ENCODE measurements at places on chromosomes 3 and 15.

DNA sequence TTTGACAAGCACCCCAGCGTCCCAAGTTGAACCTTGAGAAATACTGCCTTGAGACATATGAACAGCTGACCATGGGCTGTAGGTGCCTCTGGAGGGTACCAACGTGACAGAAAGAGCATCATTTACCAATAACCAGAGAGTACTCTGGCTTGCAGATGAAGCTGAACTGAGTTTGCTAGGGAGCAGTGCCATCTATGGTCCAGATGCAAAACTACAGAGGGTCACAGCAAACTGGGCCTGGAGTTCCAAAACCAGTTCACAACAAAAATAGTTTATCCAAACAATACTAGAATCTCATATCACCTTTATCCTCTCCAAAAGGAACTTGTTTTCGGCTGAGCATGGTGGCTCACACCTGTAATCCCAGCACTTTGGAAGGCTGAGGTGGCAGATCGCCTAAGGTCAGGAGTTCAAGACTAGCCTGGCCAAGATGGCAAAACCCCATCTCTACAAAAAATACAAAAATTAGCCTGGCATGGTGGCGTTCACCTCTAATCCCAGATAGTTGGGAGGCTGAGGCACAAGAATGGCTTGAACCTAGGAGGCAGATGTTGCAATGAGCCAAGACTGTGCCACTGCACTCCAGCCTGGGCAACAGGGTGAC, 69.3 kb downstream of the CHAC1 start:
- no peak for DNase-seq

GRCh38 chr15:74793135-74794028, 11.5 kb downstream of the CSK start:
- peak; percentile 56 for DNase-seq

DNA sequence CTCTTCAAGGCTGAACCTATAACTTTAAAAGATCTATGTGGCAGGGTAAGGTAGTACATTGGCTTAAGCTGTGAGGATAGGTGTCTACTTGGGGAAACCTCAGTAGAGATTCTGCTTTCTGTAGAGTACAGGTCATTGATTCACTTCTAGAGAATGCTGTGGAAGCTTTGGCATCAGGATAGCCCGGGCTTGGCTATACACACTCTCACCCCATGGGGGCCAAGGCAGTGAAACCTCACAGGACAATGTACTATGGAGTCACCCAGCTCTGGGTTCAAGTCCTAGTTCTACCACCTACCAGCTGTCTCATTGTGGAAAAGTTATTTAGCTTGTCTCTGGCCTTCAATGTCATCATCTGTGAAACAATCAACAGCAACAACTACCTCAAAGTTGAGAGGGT, 9.0 kb downstream of the MTFMT start:
- DNase-seq, result no peak

DNA sequence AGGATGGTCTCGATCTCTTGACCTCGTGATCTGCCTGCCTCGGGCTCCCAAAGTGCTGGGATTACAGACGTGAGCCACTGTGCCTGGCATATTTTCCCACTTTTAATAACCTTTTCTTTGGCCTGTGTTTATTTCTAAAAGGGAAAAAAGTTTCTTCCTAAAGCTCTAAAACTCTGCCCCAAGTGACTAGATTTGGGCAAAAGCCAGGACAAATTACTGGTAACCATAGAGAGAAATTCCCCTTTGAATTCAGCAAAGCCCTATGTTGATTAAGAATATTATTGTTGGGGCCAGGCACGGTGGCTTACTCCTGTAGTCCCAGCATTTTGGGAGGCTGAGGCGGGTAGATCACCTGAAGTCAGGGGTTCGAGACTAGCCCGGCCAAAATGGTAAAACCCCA, 11.5 kb upstream of the TRPM7 start:
- DNase-seq, result no peak

GRCh38 chr3:186515125-186515524, 29.1 kb downstream of the CRYGS start:
- DNase-seq, result no peak

Data from activated CD4-positive, alpha-beta T cell treated with anti-CD3 and anti-CD28 coated beads for 24 hours (primary cell).